ENCODE measurements at places on chromosomes 5 and 9.

- DNase-seq = no peak
Observed at GRCh38 chr9:94632737-94633136, 6.6 kb downstream of the FBP1 start.

- DNase-seq = no peak
Observed at GRCh38 chr5:149323210-149323609, 22.1 kb upstream of the GRPEL2 start.

DNA sequence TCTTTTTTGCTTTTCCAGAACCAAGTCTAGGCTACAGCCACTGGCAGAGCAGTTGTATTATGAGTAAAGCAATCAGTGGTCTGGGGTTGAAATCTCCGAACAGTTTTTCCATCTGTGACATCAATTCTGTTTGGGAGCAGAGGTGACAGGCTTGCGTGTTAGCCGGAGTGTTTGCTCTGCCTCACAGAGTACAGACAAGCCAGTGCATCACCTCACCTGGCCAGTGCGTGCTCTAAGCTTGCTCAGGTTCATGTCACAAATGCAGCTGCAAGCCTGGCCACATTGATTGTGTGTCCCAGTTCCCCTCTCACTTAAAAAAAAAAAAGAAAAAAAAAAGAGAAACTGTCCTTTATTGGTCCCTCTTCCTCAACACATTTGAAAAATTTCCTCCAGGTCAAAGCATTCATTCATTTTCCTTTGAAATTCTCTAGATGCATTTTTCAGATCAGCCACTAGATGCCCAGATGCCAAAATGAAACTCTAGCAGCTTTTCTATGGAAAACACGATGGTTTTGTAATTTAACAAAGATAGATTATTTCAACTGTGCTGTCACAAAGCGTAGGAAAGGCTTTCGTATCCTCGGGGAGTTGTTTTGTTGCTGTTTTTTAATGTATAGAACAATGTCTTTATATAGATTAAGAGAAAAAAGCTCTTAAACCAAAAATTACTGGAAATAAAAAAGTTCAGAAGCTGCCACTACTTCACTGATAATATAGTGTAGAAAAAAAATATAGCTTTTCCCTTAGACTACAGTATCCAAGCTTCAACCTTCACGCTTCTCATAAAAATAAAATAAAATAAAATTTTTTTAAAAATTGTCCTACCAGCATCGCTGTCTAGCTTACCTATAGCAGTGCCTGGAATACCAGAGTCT, 585.5 kb downstream of the TLE1 start:
- no peak for DNase-seq

- no peak for DNase-seq
Observed at GRCh38 chr5:89728750-89729149, 680.8 kb downstream of the CETN3 start.

GRCh38 chr5:120684213-120684612, 220.1 kb downstream of the PRR16 start:
- no peak for DNase-seq

DNA sequence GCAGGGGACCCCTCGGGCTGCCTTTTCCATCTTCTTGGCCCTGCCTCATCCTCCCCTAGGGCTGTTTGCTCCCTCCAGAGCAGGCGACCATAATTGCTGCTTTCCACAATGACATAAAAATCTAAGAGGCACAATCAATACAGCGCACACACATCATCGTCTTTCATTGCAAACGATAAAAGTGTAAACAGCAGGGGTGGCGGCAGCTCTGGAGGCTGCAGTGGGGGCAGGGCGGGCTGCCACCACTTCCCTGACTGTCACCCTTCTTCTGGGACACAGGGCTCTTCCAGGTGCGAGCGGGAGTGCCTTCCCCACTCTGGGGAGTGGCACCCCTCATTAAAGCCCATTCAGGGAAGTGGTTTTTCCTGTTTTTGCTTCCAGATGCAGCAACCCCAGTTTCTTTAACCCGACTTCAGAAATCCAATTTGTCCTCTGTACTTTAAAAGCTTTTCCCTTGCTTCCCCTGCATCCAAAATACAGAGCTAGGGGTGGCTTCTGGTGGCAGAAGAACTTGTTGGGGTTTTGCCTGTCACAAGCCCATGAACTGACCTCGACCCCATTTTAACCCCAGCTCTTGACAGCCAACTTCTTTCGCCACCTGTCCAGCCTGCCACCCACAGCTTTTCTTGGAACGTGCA, 45.7 kb downstream of the TSPAN17 start:
- DNase-seq = no peak

DNA sequence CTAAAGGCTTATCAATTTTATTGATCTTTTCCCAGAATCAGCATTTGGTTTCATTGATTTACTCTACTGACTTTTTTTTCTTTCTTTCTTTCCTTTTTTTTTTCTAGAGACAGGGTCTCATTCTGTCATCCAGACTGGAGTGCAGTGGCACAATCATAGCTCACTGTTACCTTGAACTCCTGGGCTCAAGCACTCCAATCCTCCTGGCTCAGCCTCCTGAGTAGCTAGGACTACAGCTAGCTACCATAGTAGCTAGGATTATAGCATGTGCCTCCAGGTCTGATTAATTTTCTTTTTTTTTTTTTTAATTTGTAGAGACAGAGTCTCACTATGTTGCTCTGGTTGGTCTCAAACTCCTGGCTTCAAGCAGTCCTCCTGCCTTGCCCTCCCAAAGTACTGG, 11.7 kb downstream of the MLANA start:
- DNase-seq = no peak

DNA sequence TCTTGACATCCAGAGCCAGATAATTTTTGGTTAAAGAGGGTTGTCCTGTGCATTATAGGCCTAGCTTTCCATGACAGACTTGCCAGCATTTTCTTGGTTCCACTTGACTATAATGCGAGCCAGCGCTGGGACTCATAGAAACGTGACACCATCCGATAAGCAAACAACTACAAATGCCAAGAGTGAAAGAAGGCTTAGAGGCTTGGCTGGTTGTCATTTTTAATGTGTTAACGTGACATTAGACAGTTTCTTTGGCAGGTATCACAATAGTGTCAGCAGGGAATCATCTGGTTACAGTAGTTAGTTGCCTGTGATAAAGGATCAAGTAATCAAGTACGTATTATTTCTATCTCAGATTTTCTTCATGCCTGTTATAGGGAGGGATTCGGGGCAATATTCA, 20.0 kb upstream of the LIFR start:
- no peak for DNase-seq

GRCh38 chr9:19033015-19033414, at the start of gene SAXO1:
SAXO1 (minus strand) TSS chr9:19033209; CDS start chr9:19032908, 301 bp downstream.
- DNase-seq = no peak

- no peak for DNase-seq
Observed at GRCh38 chr9:126709241-126709640, 95.5 kb downstream of the LMX1B start.

DNA sequence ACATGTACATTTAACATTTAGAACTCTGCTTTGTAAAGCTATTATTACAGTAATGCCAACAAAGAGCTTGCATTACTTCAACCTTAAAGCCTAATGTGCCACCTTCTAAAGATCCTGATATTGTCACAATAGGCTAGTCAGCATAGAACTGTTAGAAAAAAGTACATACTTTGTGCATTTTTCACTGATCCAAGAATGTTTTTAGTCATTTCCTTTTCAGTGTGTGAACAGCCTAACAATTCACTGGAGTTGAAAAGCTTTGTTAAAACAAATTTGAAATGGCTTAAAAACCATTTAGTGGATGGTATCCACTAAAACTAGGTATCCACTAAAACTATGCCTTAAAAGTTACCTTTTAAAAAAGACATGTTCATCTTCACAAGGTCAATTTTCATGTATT, 4.5 kb downstream of the RPS6 start:
- no peak for DNase-seq

DNA sequence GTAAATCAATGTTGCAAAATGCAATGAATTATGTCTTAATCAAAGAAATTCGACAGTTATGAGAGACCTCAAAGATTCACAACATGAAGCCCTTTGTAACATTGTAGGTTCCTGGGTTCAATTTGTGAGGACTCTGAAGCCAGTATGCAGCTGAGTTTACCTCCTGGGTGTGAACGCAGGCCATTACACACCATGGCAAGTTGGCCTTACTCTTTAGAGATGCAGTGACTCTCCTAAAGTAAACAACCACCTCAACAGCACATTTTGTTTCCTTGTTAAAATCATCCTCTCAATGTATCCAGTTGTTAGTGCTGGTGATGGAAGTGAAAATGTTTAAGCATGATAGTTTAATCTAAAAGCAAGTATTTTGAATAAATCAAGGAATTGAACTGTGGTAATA, 73.8 kb downstream of the JAKMIP2 start:
- no peak for DNase-seq

DNA sequence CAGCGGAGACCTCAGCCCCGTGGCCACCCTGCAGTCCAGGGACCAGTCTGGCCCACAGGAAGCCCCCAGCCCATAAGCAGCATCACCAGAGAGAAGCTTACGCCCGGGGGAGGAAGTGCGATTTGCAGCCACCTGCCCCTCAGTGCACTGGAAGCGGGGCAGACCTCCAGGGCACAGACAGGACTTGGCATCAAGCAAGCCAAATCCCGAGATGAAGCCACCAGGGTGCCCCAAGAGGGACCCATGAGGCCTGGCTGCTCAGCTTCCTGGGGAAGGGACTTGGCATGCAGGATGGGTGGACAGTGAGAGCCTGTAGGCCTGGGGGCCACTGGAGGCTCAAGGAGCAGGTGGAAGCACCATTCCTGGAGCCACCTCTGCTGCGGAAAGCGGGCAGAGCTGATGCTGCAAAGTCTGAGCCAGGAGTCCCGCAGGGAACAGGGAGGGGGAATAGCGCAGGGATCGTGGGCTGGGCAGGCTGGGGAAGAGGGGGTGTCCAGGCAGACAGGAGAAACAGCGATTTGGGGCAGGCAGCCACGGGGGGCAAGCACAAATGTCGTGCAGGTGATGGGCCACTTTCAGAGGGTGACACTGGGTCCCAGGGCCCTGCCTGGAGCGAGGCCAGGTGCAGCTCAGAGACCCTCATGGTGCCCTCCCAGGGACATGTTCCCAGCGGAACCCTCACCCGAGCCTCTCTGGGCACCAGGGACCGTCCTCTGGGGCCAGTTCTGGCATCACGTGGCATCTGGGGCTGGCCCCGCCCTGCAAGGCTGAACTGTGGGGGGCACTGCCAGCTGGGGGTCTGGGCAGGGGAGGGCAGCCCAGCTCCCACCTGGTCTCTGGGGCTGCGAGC, 3.2 kb downstream of the LRRC26 start:
- no peak for DNase-seq

GRCh38 chr5:120240706-120241105, 223.4 kb upstream of the PRR16 start:
- no peak for DNase-seq

DNA sequence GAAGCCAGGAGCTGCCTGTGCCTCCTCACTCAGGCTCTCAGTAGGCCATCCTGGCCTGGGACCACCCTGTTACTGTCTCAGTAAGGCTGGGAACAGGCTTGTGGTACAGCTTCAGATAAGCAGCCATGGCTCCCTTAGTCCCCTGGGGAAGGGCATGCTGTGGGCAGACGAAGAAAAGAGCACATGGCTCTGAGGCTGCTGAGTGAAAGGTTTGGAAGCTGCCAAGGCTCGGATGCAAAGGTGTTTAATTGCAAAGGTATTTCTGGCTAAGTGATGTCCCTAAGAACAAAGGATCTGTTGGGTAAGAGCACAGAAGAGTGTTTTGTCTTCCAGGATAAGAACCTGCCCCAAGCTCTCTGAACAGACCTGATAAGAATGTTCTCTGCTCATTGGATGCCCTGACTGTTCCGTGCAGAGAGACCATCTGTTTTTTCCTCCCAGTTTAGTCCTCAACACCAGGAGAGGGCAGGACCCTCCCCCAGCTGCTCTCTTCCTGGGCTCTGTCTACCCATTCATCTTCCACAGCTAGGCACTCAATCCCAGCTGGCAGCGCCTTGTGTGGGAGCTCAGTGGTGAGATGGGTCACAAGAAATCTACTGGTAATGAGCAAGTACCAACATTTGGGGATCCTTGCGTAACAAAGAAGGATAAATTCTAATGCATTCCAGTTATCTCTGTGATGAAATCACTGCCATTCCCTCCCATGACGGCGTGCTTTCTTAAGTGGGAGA, 17.7 kb downstream of the ANGPTL2 start:
- no peak for DNase-seq

- DNase-seq = no peak
Observed at GRCh38 chr5:121088341-121088740, 624.2 kb downstream of the PRR16 start.

DNA sequence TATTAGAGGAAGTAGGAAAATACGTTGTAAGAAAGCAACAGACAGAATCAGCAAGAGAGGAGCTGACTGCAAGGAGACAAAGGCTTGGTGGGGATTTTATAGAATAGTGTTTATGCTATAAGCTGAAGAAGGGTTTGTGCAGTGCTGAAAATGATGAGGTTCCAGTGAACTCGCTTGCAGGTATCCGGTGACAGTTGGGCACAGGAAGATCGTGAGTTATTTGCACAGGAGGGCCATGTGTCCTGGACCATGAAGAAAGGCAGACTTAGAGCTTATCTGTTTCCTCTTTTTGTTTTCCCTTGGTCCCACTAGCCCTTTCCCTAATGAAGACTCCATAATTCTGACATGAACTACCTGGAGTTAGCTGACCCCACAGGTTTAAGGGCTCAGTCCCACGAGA, 61.4 kb downstream of the NXNL2 start:
- DNase-seq = no peak

- DNase-seq = no peak
Observed at GRCh38 chr5:132458226-132458560, 32.4 kb downstream of the IRF1 start.

DNA sequence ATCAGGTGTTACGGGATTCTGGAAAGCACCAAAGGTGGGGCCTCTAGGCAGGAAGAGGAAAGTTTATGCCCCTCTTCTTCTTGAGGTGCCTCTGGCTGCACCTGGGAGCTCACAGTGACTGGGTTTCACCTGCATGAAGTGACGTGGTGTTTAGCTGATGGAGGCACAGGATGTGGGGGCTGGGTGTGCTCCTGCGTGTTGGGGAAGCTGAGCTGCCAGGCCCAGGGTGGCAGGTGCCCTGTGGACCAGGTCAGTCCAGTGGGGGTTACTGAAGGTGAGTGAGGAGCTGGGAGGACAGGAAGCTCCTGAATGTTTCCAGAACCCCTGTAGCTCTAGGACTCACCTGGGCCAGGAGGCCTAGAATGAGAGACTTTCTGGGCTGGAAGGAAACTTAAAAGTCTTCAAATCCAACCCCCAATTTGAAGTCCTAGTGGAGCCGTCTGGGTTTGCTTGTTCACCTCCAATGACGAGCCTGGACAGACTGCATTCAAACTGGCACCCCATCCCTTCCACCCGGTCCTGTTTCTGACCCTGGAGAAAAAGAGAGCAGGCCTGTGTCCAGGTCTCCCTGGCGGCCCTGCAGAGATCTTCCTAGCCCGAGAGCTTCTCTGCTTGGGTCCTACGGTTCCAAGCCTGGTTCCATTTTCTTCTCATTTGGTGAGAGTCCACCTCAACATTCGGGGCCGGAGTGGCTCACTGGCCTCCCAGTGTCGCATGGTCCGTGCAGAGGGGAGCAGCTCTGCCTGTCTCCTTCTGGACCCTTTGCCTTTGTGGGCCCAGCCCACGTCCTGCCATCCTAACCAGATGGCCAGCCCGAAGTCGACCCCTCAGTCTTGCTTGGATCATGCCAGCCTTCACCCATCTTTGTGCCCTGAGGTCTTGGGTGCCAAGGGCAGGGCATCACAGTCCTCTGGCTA, 22.3 kb downstream of the TRAF1 start:
- no peak for DNase-seq

Data from C1 segment of cervical spinal cord (tissue), 14 donors.